ENCODE measurements at places on chromosomes 16 and 17.

GRCh38 chr16:84484579-84485254 is 19.7 kb downstream of the MEAK7 start:
- DNase-seq = peak; percentile 65

DNA sequence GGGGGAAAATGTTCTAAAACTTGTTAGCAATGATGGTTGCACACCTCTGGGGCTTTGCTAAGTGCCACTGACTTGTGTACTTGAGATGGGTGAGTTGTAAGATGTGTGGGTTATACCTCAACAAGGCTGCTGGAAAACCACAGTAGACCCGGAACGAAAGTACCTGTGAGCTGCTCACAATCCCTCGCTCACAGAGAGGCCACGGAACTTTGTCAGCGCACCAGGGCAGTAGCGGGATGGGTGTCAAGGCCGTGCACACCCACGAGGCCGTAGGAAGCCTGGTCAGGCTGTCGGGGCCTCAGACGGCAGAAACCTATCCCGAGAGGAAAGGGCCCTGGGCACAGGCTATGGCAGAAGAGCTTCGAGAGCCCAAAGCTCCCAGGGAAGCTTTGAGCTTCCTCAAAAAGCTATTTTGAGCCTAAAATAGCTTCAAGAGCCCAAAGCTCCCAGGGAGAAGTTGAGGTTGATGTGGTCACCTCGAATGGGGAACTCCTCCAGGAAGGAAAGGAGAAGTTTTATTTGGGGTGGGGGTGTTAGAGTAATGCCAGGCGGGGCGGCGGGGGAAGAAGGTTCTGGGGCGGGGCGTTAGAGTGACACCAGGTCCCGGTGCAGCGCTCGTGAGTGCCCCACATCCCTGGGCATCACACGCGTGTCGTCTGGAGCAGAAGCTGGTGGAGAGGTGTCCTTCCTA is 19.0 kb downstream of the CBFA2T3 start:
- DNase-seq = no peak

- DNase-seq = no peak
Measured at GRCh38 chr16:50398336-50398735, 29.5 kb upstream of the BRD7 start.

DNA sequence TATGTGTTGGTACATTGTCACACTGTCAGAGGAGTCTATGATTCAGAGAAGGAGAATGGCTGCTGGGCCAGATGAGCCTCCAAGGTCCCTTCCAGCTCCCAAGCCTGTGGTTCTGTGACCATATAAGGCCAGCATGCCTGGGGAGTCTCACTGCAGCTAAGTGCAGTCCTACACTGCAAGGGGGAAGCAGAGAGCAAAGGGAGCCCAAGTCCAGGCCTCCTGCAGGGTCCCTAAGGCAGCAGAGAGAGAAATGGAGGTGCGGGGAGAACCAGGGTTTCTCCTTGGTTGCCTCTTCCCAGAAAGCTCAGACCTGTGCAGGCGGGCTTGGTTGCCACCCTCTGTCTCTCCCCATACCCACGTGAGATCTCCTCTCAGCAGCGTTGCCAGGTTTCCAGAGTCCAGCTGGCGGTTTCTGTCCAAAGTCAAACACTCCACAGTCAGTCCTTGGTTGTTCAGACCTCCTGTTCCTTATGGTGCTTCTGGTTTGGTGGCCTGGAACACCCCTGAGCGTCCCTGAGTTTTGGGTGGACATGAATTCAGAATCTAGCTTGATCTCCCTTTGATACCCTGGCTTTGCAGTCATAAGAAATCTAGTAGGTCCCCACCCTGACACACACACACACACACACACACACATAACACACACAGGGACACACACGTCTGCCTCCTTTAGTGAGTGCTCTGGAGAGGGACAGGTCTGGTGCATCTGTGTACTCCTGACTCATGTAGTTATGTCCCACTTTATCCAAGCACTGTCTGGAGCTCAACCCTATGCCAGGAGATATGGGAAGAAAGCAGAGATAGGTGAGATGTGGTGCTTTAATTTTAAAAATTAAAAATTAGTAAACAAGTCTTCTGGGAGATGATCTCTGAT is 78.8 kb downstream of the GNAO1 start:
- no peak for DNase-seq

DNA sequence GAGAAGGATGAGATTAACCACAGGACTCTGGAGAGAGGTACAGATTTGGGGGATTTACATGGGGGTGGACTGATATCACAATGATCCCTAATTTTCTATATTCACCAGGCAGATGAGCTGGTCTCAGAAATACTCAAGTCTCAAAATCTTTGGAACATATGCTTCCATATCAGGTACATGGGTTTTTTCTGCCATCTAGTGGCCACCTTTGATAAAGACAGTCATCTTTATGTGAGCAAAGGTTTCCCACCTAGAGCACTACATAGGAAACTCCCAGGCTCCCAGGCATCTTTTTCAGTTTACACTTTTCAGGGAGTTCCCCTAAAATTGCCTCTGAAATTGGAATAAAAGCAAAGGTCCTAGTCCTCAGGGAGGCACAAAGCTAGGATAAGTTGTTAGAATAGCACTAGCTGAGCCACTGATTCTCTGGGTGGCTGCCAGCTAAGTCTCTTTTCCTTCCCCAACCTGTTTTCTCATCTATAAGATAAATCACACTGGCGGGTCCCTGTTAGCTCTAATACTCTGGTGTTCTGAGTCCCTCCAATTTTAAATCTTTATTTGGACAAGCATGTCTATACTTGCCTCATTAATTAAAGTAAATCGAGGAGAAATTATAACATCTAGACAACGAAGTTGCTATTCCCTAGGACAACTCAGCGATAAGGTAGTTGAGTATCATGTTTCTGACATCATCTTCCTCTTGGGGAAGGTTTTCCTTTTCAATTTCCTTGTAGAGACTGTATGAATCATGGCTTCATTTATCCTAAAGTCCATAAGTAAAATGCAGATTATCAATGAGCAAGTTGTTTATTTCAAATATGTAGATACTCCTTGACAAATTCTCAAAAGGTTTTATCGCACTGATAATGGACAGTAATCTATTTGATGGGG is 19.0 kb upstream of the MON1B start:
- peak; percentile 16 for DNase-seq
